A549 treated with RU486 at 1 μM for 4 hours (cell line): ENCODE measurements at places on chromosomes 2 and 18. TPM values are rescaled to one million over a fixed set of nuclear protein-coding genes. Genes with fewer than 3 reads are reported as not detected.

Gene RESP18
- not detected in 5 replicates for total RNA-seq

Gene FBLN7
- total RNA-seq = 0.59 to 0.97 TPM (median 0.78 TPM) in 4 of 5 replicates, not detected in the other

Gene GCC2
- total RNA-seq = 7.3 to 16.8 TPM (median 15.7 TPM) in 5 replicates

Gene GBX2
- total RNA-seq = 3.2 to 3.6 TPM (median 3.3 TPM) in 5 replicates

Gene SP5
- total RNA-seq = 0.05 TPM in 1 of 5 replicates, not detected in the others
